ENCODE measurements at places on chromosomes 1 and 21.
A peak's percentile ranks its signal among the peaks of the same experiment; 100 is the strongest.

DNA sequence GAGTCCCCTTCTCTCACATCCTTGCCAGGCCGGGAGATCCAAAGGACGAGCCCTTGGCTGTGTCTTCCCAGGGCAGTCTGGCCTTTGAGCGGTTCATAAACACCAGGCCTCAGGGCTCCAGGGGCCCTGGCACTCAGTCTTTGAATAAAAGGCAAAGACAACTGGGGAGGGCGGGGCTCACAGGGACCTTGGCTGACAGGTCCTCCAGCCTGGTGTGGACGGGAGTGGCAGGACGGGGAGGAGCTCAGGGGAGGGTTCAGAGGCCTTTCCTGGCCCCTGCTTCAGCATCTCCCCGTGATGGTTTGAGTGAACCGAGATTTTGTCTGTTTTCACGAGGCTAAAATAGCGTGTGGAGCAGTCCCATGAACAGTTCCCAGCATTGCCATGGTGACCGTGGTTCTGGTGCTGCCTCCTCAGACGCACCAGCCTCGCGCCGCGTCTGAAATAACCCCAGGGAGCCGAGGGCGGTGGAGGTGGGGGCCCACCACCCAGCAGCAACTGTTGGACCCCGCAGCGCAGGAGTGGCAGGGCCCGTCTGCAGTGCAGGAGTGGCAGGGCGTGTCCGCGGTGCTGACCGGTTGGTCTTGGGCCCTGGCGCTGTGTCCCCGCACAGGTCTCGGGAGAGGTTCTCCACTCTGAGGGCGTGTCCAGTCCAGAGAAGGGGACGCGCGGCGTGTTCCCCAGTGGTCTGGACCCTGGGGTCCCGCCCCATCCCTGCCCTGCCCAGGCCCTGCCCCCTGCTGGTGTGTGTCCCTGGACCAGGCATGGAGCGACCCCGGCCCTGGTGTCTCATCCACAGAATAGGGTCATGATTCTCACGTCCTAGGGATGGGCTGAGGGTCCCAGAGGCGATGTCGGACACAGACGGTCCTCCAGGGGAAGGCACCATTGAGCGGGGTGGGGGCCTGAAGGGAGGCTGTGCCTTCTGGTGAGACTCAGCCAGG lies 7.1 kb upstream of the PRKCZ start:
- H3K36me3 ChIP-seq = no peaks in the 10 kb centered on the region
- H3K27me3 ChIP-seq = peaks cover 3% of the 10 kb centered on the region
- H3K27ac ChIP-seq = no peak overlapping the region
- H3K4me3 ChIP-seq = no peak overlapping the region

- no peaks in the 10 kb centered on the region for H3K36me3 ChIP-seq
- peaks cover 23% of the 10 kb centered on the region for H3K4me1 ChIP-seq
- H3K4me3 ChIP-seq = no peak overlapping the region
These were observed 86.1 kb downstream of the FASLG start for GRCh38 chr1:172745014-172745413.

- DNase-seq = no peak
- no peaks in the 10 kb centered on the region for H3K36me3 ChIP-seq
- H3K27ac ChIP-seq = no peak overlapping the region
- no peaks in the 10 kb centered on the region for H3K27me3 ChIP-seq
These were observed 71.6 kb downstream of the CDC14A start for GRCh38 chr1:100423832-100424337.

DNA sequence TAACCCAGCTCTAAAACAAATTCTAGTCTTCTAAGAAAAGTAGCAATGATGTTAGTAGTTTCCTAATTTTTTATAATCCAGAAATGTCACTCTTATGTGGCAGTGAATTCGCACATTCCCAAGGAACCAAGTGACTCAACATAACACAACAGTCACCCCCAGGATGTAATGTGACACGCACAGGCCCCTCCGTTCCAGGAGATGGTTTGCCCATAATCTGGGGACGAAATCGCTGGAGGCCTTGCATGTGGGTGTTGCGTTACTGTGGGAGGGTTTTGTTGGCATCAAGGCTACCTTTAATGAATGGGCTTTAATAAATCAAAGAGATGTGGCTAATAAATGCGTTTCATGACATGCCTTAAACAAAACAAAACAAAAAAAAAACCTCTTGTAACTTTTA lies 50.9 kb downstream of the EVA1C start:
- H3K4me1 ChIP-seq = peaks cover 10% of the 10 kb centered on the region
- H3K27ac ChIP-seq = peak overlapping the region; percentile 43

GRCh38 chr1:193176788-193177187 lies 9.6 kb downstream of the B3GALT2 start:
- no peak for DNase-seq
- no peak overlapping the region for H3K4me3 ChIP-seq
- no peak overlapping the region for H3K27ac ChIP-seq

DNA sequence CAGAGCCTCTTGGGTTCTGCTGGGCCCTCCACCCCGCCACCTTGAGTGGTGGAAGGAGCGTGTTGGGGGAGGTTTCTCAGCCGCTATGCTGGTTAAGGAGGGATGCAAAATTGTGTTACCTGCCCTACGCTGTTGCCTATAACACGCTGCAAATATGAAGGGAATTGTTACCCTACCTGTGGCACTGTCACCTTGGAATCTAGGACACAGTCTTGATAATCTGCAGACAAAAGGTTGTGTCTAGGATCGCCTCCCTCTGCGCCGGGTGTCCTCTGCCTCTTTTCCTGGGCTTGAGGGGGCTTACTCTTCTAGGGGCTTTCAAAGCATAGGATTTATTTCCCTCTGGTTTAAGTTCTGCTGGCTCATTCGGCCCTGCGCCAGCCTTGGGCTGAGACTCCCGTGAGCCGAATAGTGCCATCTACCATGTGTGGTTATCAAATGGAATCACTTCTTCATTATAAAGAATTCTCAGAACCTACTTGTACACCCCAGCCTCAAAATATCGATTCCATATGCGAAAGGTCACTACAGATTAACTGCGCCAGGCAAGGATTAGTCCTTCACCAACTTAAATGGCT lies 697 bp downstream of the SLC22A15 start:
- H3K27me3 ChIP-seq = no peaks in the 10 kb centered on the region
- H3K4me1 ChIP-seq = no peaks in the 10 kb centered on the region
- DNase-seq = no peak

Data from upper lobe of right lung (tissue), 1 donor.